ENCODE measurements at places on chromosomes 3 and 15.

- DNase-seq: no peak
Measured at GRCh38 chr3:169133178-169134161, 530.0 kb downstream of the MECOM start.

DNA sequence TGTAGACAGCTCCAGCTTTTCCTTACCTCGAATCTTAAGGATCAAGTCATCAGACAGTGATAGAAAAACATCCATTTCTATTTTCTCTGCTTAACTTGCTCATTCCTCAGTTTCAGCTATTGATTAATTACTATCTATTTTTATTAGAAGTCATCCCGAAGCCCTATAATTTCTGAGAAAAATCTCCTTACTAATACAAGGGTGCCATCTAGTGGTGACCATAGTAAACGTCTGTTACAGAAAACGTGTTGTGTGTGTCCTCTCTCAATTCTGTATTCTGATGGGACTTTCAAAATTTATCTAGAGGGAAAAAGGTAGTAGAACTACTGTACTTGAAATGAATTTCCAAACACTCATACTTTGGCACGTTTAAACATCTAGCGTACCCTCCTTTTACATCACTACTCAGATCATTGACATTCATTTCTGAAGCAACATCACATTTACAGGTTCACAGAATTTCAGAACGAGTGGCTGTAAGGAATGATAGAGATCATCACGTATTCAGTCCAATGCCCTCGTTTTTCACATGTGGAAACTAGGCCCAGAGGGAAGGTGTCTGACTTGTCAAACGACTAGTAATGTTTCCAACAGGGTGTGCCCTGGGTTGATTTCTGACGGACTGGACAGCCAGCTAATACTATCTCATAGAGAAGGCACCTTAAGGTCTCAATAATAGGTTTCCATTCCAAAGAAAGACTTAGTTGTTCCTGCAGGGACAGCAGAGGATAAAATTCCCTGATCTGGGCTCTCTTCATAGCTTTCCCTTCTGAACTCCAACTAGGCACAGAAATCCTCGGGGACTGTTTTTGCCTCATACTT is 25.6 kb downstream of the HACD2 start:
- DNase-seq: peak; percentile 46

DNA sequence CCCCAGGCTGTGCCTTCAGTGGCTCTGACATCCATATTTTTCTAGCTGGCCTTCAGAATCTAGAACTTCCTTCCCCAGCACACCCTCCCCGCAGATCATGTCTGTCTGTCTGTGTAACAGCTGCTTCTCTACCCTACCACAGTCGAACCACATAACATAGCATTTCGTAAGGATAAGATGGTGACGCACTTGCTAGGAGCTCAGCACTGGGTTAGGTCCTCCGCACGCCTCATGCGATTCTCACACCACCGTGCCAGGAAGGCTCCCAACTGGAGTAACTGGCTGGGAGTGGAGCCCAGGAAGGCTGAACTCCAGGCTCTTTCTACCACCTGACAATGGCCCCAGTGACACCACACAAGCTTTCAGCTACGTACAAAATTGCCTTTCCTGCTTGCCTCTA is 168.6 kb downstream of the STT3B start:
- no peak for DNase-seq

GRCh38 chr3:129226374-129226773 is 23.0 kb upstream of the COPG1 start:
- DNase-seq: peak; percentile 62

DNA sequence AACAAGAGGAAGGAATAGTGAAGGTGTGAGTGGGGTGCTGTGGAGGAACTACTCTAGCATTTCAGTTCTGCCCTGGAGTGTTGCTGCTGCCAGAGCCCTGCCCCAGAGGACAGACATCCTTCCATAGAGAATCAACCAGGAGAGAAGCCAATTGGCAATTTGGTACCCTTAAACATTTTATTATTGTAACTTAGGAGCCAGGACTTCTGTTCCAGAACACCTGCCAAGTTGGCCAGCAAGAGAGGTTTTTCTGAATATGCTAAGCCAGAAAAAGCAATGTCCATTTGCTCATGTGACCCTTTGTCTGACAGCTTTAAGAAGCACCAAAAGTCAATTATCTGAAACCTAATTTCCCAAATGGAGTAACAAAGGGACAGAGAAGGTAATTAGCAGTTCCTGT is 264.9 kb downstream of the MEX3B start:
- no peak for DNase-seq

GRCh38 chr3:188152660-188153436 is 1.1 kb upstream of the LPP start:
- DNase-seq: peak; percentile 62

GRCh38 chr15:36884518-36884875 is 215.9 kb downstream of the MEIS2 start:
- DNase-seq: no peak

GRCh38 chr3:186841620-186842019 is 890 bp upstream of the ADIPOQ start:
- no peak for DNase-seq

DNA sequence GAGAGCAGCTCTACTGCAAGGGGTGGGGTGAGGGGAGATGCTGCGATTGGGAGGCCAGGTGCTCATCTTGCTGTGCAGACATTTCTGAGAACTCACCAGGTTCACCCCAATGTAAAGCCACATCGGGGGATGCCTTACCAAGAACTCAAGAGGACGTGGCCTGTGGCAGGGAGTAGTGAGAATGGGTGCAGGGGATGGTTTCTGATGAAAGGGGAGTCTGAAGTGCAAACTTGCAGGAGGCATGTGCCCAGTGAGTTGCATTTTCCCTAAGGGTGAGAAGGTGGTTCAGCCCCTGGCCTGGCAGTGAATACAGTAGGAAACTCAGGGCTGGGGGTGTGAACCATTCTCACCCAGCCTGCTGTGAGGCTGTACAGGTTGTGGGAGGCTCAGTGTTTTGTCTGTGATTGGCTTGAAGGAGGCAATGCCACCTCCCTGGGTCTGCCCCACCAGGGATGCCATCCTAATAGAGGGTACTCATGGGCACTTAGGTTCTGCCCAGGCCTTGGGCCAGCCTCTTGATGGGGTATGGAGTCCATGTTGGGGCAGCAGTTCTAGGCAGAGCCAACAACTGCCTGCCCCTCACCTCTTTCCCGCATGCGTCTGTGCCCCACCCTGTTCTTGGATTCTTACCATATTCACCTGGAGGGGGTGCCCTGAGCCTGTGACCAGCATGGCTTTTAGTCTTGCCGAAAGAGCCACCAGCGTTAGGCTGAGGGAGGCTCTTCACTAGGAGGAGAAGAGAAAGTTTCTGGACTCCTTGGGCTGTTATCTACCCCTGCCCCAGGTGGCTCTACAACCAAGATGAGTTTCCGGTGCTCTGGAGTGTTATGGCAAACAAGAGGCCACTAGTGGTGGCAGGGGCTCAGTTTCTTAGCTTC is 4.5 kb downstream of the HEMK1 start:
- DNase-seq: no peak

DNA sequence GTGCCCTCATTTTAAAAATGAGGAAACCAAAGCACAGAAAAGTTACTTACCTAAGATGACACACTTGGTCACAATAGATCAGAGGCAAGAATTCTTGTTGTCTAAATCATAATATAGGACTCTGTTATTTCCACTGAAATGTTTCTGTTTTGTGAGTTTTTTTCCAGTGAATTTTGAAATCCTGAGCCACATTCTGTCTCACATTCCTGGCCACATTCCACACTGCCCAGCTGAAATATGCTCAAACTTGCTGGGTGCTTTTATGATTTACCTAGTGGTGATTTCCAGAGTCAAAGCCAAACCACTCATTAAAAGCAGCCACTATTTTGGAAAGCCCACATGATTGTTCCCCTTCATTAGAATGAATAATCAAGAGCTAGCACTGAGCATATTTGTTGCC is 82.3 kb upstream of the NPHP3 start:
- peak; percentile 26 for DNase-seq

- no peak for DNase-seq
Measured at GRCh38 chr15:98794211-98794610, 145.9 kb downstream of the IGF1R start.

DNA sequence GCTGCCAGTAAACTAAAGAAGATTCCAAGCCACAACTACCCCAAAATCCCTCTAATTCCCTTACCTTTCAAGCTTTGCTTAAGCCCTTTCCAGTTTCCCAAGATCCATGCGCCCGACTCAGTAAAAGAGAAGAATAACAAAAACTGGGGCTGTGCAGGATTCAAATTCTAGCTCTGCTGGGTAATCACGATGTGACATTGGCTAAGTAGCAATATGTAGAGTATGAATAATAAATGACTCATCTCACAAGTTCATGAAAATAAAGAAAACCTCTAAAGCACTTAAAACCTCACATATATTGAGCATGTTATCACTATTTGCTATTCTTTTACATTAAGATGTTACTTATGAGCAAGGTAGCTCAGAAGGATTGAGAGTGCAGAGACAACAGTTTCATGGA is 522.2 kb upstream of the ZNF717 start:
- DNase-seq: no peak

- peak; percentile 91 for DNase-seq
Measured at GRCh38 chr3:45593708-45594601, 596 bp upstream of the LIMD1 start.

DNA sequence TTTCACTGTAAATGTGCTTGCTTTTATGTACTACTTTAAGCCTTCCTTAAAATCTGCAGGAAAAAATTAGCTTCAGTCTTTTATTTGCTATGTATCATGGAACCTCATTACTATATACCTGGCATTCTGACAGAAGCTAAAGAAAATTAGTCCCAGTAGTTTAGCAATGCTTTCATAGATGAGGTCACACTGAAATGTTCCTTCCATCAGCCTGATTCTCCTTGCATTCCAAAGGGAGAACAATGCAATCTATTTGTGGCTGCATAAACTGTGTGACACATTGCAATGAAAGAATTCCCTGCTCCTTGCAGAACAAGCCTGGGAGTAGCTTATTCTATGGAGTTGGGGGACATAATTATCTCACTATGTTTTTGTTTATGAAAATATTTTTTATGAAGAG is 691.5 kb upstream of the ARPP21 start:
- DNase-seq: no peak

DNA sequence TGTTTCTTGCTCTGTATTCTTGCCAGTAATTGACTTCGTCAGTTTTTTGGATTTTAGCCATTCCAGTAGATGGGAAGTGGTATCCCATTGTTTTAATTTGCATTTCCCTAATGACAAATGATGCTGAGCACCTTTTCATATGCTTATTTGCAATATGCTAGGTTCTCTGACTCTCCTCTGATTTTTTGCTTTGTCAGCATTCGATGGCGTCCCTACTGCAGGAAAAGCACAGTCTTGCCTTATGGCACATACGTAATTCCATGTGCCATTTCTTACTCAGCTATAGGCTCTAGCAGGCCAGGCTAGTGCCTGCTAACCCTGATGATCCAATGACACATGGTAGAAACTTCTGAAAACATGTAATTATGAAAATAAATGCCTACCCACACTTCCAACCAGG is 239.2 kb upstream of the ATP10A start:
- DNase-seq: no peak

- DNase-seq: peak; percentile 44
Measured at GRCh38 chr3:111751961-111752360, 107.1 kb upstream of the PHLDB2 start.

- DNase-seq: no peak
Measured at GRCh38 chr15:35929740-35930444, 383.9 kb upstream of the DPH6 start.

DNA sequence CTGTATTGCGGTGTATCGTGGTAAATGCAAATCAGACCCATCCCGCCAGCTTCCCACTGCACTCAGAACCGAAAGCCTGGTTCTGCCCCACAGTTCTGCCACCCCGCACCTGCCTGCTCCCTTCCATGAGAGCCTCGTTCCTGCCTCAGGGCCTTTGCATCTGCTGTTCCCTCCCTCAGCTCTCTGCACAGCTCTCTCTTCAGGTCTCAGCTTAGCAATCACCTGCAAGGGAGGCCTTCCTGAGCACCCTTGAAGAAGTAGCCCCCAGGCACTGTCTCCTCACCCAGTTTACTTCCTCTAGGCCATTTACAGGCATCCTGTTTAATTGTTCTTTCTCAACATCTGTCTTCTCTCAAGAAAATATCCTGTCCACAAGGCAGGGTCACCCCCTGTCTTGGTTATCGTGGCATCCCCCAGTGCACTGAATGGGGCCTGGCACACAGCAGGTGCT is 13.3 kb upstream of the IQSEC1 start:
- DNase-seq: no peak

DNA sequence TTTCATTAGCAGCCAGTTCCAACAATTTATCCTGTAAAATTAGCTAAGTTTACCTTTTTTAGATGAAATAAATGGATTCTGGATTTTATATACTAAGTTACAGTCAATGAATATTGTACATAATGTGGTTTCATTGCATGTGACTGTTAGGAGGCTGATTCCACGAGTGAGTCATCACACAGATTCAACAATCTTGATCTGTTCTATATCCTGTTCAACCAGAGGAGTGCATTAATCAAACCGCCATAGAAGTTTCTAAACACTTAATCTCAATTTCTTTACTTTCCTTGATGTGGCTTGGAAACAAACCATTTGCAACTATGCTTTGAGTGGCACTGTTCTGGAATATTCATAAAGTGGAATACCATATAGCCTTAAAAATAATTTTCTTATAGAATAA is 15.3 kb downstream of the DNAJC13 start:
- DNase-seq: peak; percentile 33

- DNase-seq: peak; percentile 53
Measured at GRCh38 chr3:194485881-194486539, 792 bp downstream of the ATP13A3 start.

DNA sequence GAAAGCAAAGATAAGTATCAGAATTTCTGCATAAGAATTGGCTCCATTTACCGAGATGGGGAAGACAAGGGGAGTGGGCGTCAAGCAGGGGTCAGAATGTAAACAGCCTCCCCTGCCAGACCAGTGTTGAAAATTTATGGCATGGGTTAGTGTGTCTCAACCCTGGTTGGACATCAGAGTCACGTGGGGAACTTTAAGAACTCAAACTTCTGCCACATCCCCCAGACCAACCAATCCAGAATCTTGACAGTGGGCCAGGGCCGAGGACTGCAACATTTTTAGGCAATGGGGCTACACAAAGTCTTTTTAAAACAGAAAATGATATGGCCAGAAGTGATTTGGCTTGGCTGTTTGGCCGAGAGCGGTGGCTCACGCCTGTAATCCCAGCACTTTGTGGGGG is 14.3 kb upstream of the MASP1 start:
- no peak for DNase-seq

GRCh38 chr3:187974871-187975271 is 179.1 kb upstream of the LPP start:
- DNase-seq: no peak

DNA sequence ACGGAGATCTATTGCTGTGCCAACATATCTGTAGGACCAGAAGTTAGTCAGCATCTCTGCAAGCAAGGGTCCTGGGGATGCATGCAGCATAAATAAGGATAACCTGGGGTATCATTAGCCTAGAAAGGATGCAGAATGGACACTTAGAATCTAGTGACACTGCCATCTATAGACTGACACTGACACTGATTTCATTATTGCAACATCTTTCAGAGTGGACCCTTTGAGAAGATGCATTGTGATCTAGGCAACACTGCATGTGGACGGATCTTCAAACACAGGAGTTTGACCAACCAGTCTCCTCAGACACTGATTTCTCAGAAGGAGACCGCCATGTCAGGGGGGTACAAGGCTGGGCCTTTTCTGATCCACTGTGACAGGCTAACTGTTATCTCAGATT is 52.4 kb downstream of the SCN10A start:
- DNase-seq: no peak

GRCh38 chr15:50824514-50824913 is 59.0 kb upstream of the SPPL2A start:
- DNase-seq: no peak
